ENCODE measurements at places on chromosomes 13 and 19.

DNA sequence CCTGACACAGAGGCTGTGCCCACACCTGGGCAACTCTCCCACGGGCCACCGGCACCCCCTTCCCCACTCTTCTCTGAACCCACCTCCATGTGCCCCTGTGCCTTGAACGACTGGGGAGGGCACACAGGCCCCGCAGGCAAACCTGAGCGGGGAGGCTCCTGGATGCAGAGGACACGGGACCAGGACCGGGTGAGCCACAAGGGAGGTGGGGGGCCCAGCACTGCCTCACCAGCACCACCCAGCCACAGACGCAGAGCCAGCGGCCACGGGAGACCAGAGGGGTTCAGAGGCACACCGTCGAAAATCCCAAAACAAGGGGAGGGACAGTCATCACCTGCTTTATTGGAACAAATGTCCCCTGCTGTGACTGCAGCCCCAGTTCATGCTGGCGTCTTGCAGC lies 49.4 kb downstream of the STK24 start:
- no peak for DNase-seq

DNA sequence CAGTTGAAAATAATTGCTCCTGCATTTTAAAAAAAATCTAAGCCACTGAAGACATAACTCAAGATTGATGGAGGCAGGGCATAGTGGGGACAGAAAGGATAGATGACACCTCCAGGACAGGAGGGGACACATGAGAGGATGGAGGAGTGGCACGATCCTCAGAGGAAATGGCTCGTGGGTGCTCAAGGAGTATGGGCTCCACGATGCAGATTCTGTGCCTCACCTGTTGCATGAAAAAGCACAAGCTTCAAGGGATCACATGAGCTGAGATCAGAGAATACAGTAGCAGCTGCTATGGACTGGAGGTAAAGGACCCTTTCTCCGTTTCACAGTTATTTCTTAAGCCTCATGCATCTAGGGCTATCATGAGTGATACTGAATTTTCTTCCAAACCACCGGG lies 69.7 kb upstream of the KL start:
- no peak for DNase-seq

GRCh38 chr19:52231154-52231910 lies 38.1 kb upstream of the ZNF766 start:
- no peak for DNase-seq

DNA sequence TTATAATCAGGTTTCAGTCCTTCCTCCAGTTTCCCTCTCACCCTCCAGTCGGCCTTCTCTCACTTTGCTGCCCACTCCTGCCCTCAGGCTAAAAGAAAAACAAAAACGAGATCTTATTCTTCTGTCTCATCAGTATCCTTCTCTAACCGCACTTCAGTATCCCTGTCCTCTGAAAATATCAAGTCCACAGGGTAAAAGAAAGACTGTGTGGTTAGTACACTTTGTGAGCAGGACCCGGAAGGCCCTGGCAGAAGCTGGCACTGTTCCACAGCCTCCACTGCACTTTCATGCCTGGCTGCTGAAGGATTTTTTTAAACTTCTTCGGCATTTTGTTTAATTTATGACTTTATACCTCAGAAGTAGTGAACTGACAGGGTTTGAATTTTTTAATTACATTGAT lies 51.8 kb downstream of the TM9SF2 start:
- DNase-seq: no peak

DNA sequence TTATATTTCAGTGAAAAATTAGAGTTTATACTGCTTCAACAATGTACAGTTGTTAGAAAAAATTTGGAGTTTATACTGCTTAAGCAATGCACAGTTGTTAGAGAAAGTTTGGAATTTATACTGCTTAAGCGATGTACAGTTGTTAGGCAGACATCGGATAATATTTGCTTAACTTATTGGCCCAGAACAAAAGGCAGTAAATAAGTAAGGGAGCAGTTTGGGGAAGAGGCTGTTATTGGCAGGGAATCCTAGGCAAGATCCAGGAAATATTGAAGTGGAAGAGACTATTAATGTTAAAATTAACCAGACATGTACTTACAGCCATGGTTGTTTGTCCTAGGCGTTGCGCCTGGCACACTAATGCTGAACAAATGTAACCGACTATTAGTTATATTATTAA lies 166.9 kb downstream of the GPC5 start:
- DNase-seq: no peak

- no peak for DNase-seq
Observed at GRCh38 chr19:15815306-15815705, at the start of gene OR10H1. Gene OR10H1 (minus strand): TSS chr19:15815664. CDS start chr19:15808037, 7,627 bp downstream.

DNA sequence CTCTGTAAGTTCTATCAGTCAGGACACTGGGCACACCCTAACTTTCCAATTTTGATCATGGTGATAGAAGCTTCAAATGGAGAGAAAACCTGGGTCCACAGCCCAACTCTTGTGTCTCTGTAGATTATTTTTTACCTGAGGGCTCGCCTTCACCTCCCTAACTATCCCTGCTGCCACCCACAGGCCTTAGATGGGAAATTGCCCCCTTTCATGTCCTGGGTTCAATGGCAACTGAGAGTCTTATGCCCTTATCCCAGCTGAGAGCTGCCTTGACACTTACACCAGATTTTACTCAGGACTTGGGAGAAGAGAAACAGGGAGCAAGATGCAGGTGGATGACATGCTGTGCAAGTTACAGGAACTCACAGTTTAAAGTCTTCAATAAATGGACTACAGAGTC lies 81.7 kb downstream of the RAP2A start:
- DNase-seq: no peak

GRCh38 chr13:56187331-56187730 lies 953.4 kb upstream of the PRR20A start:
- no peak for DNase-seq

DNA sequence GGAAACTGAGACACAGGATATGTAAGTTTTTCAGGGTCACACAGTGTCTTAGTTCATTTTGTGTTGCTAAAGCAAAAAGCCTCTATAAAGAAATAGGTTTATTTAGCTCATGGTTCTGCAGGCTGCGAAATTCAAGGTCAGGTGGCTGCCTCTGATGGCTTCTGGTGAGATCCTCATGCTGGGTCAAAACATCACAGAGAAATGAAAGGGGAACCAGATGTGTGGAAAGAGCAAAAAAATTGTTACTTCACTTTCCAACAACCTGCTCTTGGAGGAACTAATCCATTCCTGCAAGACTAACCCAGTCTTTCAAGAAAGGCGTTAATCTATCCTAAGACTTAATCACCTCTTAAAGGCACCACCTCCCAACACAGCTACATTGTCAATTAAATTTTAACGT lies 64.2 kb upstream of the UBL3 start:
- no peak for DNase-seq

GRCh38 chr13:80276371-80277289 lies 64.3 kb downstream of the SPRY2 start:
- no peak for DNase-seq

DNA sequence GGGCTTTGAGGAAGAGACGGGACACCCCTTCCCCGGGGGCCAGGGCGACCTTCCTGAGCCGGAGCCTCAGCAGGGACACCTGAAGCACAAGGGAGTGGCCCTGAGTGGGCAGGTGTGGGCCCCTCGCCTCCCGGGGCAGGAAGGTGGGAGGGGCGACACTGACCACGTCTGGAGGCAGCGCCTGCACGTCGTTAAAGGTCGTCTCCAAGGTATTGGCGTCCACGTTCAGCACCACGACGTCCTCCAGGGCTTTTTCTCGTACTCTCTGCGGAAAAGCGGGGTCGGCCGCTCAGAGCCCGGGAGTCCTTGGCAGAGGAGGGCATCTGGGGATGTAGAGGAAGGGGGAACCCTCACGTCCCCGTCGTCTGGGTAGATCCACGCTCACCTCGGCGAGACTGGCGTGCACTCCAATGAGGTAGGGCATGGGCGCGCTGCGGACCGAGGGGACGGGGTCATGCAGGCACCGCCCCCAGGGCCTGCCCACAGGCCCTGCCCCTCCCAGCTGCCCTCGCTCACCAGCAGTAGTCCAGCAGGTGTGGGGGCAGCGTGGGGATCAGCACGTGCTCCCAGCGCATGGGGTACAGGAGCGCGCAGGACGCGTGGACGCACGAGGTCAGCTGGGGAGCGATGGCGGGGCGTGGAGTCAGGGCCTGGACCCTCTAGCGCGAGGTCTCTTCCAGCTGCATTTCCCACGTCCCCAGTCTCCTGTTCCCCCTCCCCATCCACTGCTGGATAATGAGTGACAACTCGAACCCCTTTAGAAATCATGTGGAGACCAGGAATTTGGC lies 6.1 kb downstream of the DENND1C start:
- no peak for DNase-seq

- DNase-seq: no peak
Observed at GRCh38 chr13:110638257-110638656, 22.9 kb downstream of the NAXD start.

GRCh38 chr13:65932587-65933239 lies 1297.4 kb downstream of the PCDH9 start:
- DNase-seq: no peak

- DNase-seq: no peak
Observed at GRCh38 chr19:1088416-1089010, 6.7 kb downstream of the POLR2E start.

DNA sequence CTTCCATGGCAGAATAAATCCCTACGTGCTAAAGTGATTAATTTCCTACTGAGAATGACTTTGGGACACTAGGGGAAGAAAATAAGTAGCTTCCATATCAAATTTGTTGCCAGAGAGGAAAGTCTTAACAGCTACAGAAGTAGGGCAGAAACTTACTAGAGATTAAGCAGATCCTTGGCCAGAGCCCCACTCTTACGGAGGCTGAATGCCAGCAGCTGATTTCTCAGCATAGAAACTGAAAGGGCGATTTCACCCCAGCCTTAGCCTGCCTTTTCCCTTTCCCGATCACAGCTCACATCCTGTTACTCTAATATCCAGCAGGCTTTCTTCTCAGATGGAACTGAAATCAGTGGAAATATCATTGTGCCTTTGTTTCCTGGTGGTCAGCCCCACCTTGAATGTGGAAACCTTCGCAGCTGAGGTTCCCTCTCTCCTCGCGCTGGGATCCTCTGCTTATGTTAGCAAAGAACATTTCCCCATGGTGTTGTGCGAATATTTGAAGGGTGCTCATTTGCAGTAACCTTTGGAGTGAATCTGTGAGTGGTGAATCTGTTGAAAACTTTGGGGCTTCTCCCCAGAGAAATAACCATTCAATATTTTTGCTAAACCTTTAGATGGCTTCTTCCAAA lies 8.4 kb downstream of the FAM124A start:
- no peak for DNase-seq

DNA sequence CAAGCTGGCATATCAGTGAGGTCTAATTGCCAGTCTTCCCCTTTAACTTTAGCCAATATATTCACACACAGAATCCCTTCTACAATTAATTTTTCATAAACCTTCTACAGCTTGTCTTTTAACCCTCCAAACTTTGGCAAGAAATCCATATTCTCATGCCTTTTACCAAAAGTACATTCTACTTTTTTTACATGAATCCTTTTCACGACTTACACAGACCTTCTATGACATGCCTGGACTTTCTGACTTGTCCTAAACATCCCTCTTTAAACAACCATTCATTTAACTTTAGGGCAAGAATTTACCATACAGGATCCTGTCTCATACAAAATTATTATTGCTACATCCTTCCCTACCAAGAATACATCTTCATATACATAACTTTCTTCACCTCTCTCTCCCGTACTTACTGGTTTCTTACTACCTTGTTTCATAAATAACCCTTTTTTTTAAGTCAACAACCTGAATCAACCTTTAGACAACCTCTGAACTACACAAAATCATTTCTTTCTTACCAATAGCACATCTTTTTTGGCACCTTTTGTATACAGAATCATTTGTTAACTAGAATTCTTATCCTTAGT lies 23.5 kb downstream of the ZNF544 start:
- DNase-seq: no peak

DNA sequence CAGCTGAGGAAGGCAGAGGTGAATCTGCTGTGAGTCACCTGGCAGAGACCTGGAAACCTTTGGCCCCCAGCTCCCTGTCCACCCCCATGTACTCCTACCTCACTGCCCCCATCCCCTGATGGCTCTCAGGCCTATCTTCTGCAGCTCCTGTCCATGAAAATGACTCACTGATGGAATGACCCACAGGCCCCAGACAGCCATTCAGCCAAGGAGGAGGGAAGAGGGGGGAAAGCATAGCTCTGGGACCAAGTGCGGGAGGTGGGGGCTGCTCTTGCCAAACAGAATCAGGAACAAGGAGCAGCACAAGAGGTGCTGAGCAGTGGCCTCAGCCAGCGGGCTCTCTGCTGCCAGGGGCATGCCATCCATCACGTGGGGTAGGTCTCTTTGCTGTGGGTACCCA lies 111.4 kb upstream of the C1QTNF9B start:
- no peak for DNase-seq

DNA sequence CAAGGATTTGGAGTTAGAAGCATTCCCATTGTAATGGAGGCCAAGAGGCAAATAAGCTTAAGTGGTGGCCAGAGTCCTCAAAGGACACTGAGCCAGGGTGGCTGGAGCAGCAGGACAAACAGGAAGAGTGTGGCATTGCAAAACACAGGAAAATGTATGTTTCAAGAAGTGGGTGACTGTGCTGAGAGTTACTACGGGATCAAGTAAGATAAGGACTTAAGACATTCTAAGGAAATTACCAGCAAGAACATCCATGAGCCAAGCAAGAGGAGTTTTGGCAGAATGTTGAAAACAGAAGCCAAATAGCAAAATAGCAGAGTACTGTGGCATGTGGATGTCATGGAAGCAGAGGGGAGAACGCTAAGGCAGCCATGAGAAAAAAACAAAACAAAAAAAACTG lies 104.2 kb downstream of the RAP2A start:
- no peak for DNase-seq

GRCh38 chr13:33016414-33017322 lies at the start of gene KL:
Gene KL (plus strand): TSS chr13:33016423. CDS start chr13:33016441, 18 bp downstream.
- no peak for DNase-seq

GRCh38 chr13:113001241-113002140 lies 32.5 kb downstream of the MCF2L start:
- no peak for DNase-seq

DNA sequence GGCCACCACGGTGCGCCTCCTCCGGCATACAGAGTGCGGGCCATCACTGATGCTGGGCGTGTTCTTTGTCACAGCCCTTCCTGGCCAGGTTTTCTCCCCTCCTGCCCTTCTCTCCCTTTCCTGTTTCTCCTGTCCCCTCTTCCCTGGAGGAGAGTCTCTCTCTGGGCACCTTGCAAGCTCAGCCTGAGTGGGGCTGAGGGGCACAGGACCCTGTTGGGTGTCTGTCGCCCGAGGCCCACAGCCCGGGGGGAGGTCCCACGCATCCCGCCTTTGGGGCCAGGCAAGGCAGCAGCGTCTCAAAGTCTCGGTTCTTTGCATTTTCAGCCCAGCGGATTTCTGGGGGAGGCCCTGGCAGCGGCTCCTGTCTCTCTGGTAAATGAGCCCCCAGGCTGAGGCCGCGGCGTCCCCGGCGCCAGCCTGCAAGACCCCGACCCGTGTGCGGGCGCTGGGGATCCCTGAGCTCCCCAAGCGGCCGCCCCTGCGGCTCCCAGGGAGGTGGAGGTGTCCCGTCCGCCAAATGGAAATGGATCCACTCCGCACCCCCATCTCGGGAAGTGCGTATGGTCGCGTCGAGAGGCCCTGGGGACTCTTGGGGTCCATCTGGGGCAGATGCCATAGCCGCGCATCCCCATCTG lies 47.2 kb downstream of the COMP start:
- DNase-seq: no peak
